H7 (cell line): ENCODE measurements at places on chromosomes 12 and 14. TPM values are rescaled to one million over a fixed set of nuclear protein-coding genes. Genes with fewer than 3 reads are reported as not detected.
A peak's percentile ranks its signal among the peaks of the same experiment; 100 is the strongest.

CCND2 gene
- total RNA-seq, result 136 and 201 TPM in 2 replicates

- no peak for DNase-seq
These were observed 138.0 kb upstream of the IGF1 start for GRCh38 chr12:102618197-102618877.

LRRC10 gene
- not detected in 2 replicates for total RNA-seq

- no peak for DNase-seq
These were observed 45.5 kb downstream of the PAWR start for GRCh38 chr12:79645235-79645630.

DHRS2 gene
- total RNA-seq, result 0.74 and 1.1 TPM in 2 replicates

GRCh38 chr12:133231001-133231400, 4.7 kb downstream of the ANHX start:
- no peak for DNase-seq

GRCh38 chr12:93784339-93785086, 107.3 kb downstream of the CRADD start:
- DNase-seq, result no peak

- DNase-seq, result no peak
These were observed 64.4 kb upstream of the FUT8 start for GRCh38 chr14:65348137-65348536.

- no peak for DNase-seq
These were observed 164.1 kb upstream of the NTF3 start for GRCh38 chr12:5267603-5268423.

- DNase-seq, result no peak
These were observed 110.8 kb upstream of the SRRM4 start for GRCh38 chr12:118870551-118870950.

GRCh38 chr12:89528434-89528833, 2.6 kb upstream of the POC1B start:
- no peak for DNase-seq

DNA sequence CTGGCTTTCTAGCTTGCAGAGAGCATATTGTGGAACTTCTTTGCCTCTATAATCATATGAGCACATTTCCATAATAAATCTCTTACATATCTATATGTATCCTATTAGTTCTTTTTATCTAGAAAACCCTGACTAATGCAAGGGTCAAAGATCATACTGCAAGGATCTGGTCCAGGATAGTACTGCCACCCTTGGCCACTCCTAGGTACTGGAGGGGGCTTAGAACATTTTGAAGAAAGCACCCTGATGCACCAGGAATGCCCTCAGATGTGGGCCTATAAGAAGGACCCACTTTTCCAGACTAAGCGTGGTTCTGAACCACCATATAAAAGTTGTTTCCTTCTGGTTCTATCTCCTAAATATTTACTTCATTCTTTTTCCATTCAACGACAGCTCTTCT, 14.6 kb downstream of the ATXN7L3B start:
- DNase-seq, result no peak

- peak; percentile 89 for DNase-seq
These were observed 58.5 kb upstream of the TMPO start for GRCh38 chr12:98456576-98457573.

DNA sequence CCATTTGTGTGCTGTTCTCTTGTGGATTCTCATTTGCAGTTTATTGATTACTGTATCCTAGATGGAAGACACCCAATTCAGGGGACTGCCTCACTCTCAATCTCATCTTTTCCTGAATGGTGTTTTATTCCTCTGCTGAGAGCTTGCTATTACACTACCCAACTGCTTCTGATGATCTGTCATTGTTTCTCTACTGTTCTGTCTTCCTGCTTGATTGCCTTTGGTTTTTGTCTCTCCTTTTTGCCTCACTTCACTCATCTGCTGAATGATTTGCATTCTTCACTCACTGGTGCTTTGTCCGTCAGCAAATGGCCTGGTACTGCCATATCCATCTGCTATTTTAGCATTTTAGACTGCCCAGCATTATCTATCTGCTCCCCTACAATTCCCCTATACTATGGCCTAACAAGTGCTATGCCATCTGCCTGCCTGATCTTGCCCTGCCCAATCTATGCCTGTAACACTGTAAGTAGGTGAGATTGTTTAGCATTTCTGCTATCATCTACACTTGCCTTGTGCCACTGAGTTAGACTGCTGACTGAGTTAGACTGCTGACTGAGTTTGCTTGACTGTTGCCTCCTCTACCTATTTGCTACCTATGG, 335.1 kb downstream of the GPHN start:
- no peak for DNase-seq

DNA sequence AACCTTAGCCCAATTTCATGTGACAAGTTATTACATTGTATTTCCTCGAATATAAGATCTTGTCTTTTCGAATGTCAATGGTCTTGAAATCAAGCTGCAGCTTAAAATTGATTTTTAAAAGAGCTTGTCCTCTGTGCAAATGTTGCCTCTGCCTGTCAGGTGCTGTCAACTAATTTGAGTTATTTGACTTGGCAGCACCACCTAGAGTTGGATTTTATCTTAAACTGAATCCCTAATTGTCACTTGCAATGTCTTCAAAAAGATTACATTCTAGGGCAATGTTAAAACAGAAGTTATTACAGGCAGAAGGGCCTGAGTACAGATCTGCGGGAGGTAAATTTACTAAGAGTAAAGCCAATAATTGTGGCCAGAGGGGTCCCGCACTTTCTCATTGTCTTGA, 26.2 kb upstream of the TUNAR start:
- no peak for DNase-seq

- DNase-seq, result no peak
These were observed 312.3 kb upstream of the DIO2 start for GRCh38 chr14:80523518-80524117.

GPX2 gene
- 0.63 and 1.3 TPM in 2 replicates for total RNA-seq

SVOP gene
- total RNA-seq, result under 0.01 and 0.03 TPM in 2 replicates

- no peak for DNase-seq
These were observed 16.9 kb downstream of the DEPDC4 start for GRCh38 chr12:100249941-100250340.

GRCh38 chr12:50132505-50133135, 20.6 kb downstream of the COX14 start:
- peak; percentile 47 for DNase-seq

PARP11 gene
- total RNA-seq, result 4.0 and 4.9 TPM in 2 replicates

GUCY2C gene
- 1.1 and 2.5 TPM in 2 replicates for total RNA-seq

TUBA1C gene
- 1,301 and 1,698 TPM in 2 replicates for total RNA-seq

- no peak for DNase-seq
These were observed 8.0 kb downstream of the RBMS2 start for GRCh38 chr12:56529656-56530055.

DNA sequence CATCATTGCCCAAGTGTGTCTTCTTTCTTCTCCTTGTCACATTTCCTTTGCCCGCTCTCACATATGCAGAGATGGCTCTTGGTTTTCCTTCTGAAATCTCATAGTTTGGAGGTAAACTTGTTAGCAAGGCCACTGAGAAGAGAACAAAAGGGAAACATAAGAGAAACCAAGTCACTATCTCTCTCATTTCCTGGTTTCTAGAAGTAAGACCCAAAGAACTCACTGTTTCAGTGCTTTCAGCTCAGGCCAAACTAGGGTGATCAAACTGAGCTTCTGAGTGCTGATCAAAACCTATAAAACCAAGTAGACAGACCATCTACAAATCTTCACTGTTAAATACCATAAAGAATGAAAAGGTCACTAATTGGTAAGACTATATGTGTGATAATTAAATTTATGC, 275.4 kb upstream of the BTG1 start:
- DNase-seq, result no peak

- DNase-seq, result no peak
These were observed 90.2 kb downstream of the FUT8 start for GRCh38 chr14:65502676-65503124.

VSX2 gene
- not detected in 2 replicates for total RNA-seq

DNA sequence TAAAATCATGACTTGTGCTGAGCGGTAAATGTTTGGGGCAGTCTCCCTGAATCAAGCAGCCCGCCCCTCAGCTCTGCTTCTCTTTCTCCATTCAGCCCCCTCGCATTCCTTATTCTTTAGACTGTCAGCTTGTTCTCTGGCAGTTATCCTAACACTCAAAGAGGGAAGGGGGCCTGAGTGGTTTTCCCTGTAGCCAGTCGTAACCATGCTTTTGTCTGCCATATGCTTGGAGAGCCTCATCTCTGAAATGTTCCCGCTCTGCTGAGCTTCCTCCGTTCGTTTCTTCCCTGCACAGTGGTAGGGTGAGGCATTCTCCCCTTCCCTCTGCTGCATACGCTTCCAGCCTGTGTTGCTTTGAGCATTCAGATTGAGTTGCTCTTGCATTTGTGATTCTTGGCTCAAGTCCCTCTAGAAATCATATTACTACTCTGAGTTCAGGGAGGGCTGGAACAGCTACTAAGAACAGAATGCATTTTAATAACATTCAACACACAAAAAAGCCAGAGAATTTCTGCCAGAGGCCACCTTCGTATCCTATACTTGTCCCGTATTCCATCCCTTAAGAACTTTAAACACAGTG, 119.7 kb downstream of the FBXL14 start:
- DNase-seq, result peak; percentile 57

GRCh38 chr12:105548626-105549025, 218.1 kb downstream of the C12orf75 start:
- DNase-seq, result no peak

WNK1 gene
- 72.7 and 79.3 TPM in 2 replicates for total RNA-seq

- no peak for DNase-seq
These were observed 5.4 kb downstream of the SOX5 start for GRCh38 chr12:23944067-23944466.

DNA sequence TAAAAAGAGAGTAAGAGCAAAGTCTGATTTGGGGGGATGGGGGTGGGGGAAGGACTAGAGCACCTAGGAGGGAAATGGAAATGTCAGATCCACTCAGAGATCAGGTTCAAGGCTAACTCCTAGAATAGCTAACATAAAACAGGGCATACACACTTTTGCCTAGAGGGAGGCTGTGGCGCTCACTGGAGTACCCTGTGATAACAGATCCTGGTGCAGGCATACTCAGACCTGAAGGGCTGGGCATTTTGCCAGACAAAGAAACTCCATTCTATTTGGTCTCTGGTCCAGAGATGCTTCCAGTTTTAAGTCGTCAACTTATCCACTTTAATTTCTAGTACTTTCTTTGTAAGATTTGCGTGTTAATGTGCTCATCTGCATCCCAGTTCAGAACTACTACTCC, 5.8 kb downstream of the CTDSP2 start:
- no peak for DNase-seq

ADAMTS20 gene
- total RNA-seq, result 0.81 and 0.90 TPM in 2 replicates

DNA sequence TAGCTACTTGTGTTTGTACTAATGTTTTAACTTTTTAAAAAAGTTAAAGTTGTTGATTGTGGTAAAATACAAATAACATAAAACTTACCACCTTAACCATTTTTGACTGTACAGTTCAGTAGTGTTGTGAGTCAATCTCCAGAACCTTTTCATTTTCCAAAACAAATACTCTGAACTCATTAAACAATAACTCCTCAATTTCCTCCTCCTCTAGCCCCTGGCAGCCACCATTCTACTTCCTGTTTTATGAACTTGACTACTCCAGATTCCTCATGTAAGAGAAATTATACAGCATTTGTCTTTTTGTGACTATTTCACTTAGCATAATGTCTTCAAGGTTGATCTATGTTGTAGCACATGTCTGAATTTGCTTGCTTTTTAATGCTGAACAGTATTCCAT, 299.1 kb upstream of the AMIGO2 start:
- no peak for DNase-seq

DNA sequence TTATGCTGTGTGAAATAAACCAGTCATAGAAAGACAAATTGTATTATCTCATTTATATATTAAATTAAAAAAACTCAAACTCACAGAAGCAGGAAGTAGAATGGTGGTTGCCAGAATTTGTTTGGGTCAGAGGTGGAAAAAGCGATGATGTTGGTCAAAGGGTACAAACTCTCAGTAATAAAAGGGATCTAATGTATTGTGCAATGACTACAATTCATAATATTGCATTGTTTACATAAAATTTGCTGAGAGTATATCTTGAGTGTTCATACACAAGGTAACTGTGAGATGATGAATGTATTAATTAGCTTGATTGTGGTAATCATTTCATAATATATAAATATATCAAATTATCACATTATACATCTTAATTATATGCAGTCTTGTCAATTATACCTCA, 56.7 kb downstream of the FOXG1 start:
- no peak for DNase-seq

DNA sequence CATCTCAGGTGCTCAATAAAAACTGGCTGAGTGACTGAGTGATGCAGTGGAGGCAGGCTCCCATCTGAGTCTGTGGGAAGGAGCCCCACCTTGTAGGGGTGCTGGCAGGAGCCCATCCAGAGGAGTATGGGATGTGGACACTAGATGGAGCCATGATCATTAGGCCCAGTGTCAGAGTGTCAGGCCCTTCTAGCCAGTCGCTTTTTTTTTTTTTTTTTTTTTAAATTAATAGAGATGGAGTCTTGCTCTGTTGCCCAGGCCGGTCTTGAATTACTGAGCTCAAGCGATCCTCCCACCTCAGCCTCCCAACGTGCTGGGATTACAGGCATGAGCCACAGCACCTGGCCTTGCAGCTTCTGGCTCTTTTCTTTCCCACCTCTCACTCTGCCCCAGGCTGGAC, 11.5 kb downstream of the RITA1 start:
- peak; percentile 92 for DNase-seq

DNA sequence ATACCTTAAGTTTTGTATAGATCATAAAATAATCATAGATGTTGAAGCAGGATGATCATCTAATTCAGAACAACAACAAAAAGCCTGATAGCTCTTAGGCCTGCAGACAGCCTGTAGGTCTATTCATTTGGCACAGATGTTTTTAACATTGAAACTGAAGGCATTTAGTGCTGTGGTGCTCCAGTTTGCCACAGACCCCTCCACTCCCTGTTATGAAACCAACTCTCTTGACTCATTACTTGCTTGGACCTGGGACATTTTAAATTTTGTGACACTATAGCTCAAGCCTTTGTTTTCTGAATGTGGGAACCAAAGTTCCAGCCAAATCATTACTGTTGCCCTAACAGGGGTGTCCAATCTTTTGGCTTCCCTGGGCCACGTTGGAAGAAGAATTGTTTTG, 9.1 kb downstream of the PRKCH start:
- no peak for DNase-seq

- no peak for DNase-seq
These were observed 90.9 kb upstream of the CCDC196 start for GRCh38 chr14:66395300-66395699.

DNA sequence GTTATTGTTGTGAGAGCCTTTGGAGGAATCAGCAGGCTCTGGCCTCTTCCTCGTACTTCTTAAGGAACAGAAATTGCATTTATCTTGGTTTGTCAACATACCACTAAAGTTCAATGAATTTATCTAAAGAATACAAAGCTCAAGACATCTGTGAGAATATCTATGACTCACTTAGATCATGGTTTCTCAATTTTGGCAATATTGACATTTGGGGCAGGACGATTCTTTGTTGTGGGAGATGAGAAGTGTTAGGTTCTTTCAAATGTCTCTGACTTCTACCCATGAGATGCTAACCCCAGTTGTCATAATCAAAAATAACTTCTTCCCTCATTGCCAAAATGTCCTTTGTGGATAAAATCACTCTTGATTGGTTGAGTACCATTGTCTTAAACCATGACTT, 1190.3 kb downstream of the GALC start:
- no peak for DNase-seq

MYH7 gene
- not detected in 2 replicates for total RNA-seq

GRCh38 chr14:96084796-96085195, 45.6 kb downstream of the C14orf132 start:
- DNase-seq, result no peak
